ENCODE measurements at places on chromosomes 1 and 21. TPM values are rescaled to one million over a fixed set of nuclear protein-coding genes. Genes with fewer than 3 reads are reported as not detected.

GRCh38 chr1:64343105-64343822, 126.7 kb upstream of the CACHD1 start:
- no peaks in the 10 kb centered on the region for H3K36me3 ChIP-seq
- no peaks in the 10 kb centered on the region for H3K27me3 ChIP-seq

GRCh38 chr1:216210081-216210480, 213.2 kb downstream of the USH2A start:
- DNase-seq: no peak
- no peaks in the 10 kb centered on the region for H3K27me3 ChIP-seq
- no peak overlapping the region for H3K27ac ChIP-seq
- no peaks in the 10 kb centered on the region for H3K4me1 ChIP-seq

DNA sequence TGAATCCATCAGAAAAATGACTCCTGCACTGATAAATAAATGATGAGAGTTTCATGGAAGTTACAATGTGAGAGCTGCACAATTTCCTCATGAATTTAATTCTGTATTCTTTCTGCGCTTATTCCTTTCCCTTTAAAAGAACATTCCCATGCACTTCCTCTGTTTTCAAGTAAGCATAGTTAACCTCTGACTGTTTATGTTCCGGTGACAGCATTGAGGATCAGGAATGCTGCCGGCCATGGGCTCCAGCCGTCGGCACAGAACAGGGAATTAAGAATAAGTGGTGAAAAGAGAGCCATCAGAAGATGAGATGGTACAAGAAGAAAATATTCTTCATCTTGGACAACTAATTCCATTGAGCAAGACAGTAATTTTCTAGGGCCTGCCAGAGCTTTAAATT, 65.3 kb downstream of the SUSD4 start:
- no peaks in the 10 kb centered on the region for H3K4me1 ChIP-seq
- no peaks in the 10 kb centered on the region for H3K36me3 ChIP-seq
- no peaks in the 10 kb centered on the region for H3K27me3 ChIP-seq
- no peak for DNase-seq
- no peak overlapping the region for H3K4me3 ChIP-seq
- no peak overlapping the region for H3K27ac ChIP-seq

DNA sequence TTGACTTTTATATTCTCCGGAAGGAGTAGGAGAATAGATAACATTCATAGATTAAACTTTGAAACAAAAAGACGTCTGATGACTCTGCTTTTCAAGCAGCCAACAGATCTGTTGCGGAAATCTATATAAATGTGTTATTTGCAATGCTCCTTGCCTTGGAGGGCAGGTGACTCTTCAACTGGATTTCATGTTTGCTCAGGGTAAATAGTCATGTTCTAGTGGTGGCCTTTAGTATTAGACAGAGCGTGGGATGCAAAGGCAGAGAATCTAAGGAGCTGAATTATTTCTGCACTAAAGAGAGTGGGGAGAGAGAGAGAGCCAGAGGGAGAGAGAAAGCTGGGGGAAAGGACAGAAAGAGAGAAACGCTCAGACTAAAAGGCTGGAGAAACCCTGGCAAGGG, 454.3 kb downstream of the AJAP1 start:
- peaks cover 3% of the 10 kb centered on the region for H3K4me1 ChIP-seq
- DNase-seq: no peak
- no peaks in the 10 kb centered on the region for H3K36me3 ChIP-seq
- H3K27ac ChIP-seq: no peak overlapping the region
- no peak overlapping the region for H3K4me3 ChIP-seq
- H3K27me3 ChIP-seq: no peaks in the 10 kb centered on the region

- H3K27me3 ChIP-seq: no peaks in the 10 kb centered on the region
- H3K4me1 ChIP-seq: peaks cover 5% of the 10 kb centered on the region
- no peak overlapping the region for H3K27ac ChIP-seq
- H3K4me3 ChIP-seq: no peak overlapping the region
- DNase-seq: no peak
Measured at GRCh38 chr1:230153641-230154296, 86.7 kb downstream of the GALNT2 start.

DNA sequence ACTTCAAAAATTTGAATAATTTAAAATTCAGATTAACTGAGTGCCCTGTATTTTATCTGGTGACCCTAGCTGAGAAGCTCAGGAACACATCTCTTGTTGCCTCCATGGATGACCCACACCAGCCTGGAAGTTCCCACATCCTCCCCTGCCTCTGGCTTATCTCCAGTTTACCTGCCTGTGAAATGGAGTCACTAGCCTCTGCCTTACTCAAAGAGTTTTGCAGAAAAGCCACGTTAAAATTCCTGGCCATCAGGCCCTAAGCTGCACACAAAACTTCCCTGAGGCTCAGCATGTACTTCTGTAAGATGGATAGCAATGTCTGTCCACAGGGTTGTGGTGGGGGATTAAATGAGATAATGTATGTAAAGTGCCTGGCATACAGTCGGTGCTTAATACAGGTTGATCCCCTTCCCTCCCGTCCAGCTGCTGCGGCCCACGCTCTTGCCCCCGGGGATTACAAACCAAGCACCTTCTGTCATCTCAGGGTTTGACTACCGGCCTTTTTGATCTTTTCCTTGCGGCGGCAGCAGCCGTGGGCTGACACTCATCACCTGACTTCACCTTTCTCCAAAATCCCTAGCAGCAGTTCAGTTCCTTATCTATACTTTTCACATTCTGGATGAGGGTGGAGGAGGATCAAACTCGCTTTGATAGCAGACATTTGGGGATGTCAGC, 136.5 kb downstream of the CSMD2 start:
- no peaks in the 10 kb centered on the region for H3K36me3 ChIP-seq
- H3K4me3 ChIP-seq: no peak overlapping the region
- no peak for DNase-seq
- H3K4me1 ChIP-seq: no peaks in the 10 kb centered on the region
- no peak overlapping the region for H3K27ac ChIP-seq
- no peaks in the 10 kb centered on the region for H3K27me3 ChIP-seq

DNA sequence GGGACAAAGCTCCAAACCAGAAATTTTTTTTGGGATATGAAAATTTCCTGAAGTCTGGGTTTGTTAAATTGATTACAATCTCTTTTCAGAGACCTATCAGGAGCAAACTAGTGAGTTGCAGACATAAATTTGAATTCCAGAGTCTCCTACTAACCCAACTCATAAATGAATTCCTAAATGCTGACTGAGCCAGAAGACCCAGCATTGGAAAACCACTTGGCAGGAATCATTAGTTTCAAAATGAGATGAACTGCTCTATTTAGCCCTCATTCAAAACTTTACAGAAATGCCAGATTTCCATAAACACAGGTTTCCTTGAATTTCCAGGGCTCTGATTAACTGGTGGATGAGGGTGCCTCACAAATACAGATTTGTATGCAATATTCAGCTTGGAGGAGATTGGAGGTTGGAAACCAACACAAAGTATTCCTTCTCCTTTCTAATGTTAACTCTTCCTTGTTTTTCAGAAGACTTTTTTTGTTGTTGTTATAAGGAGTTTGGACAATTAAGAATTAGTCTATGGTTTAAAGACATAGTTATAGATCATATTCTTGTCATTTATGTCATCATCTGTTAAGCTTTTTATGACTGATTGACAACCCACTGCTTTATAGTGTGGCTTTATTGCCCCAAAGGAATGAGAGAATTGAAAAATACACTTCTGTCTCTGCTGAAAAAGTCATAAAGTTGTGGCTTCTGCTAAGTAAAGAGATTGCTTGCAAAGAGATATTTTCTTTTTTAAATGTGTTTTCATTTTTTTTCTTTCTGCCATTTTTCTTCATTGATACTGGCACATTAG, 222.8 kb downstream of the HLX start:
- H3K4me3 ChIP-seq: no peak overlapping the region
- H3K36me3 ChIP-seq: no peaks in the 10 kb centered on the region
- no peaks in the 10 kb centered on the region for H3K27me3 ChIP-seq
- no peak for DNase-seq

DNA sequence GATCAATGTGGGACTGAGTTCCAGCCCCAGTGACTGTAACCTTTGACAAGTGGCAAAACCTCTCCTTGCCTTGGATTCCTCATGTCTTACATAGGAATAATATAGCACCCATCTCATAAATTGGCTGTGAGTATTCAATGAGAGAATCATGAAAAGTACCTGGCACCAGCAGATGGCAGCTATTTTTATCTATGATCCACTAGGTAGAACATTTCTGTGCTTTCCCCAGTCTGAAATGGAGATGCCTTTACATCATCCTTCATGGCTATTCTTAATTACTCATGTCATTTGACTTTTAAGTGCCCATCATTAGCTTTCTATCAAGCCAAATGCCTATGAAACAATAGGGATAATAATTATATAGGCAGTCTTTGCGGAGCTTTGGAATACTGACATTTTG, 130.1 kb downstream of the TGFB2 start:
- DNase-seq: no peak
- no peaks in the 10 kb centered on the region for H3K4me1 ChIP-seq
- H3K36me3 ChIP-seq: no peaks in the 10 kb centered on the region
- no peak overlapping the region for H3K27ac ChIP-seq

- H3K27me3 ChIP-seq: no peaks in the 10 kb centered on the region
- no peaks in the 10 kb centered on the region for H3K4me1 ChIP-seq
- DNase-seq: no peak
- no peak overlapping the region for H3K27ac ChIP-seq
Measured at GRCh38 chr1:31881688-31882000, 56.5 kb downstream of the PTP4A2 start.

DNA sequence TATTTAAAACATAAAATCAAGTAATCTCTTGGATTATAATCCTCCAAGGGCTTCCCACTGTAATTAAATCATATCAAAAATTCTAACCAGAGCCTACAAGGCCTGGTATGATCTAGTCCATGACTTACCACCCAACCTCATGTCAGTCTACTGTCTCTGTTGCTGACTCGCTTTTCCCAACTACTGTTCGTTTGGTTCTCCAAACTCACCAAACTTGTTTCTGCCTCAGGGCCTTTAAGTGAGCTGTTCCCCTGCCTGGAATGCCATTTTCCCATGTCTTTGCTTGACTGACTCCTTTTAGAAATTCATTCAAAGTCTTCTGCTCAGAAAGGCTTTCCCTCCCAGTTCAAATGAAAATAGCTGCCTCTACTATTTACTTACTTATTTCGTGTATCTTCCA, 95.9 kb downstream of the ZC3H11B start:
- no peak for DNase-seq
- H3K36me3 ChIP-seq: no peaks in the 10 kb centered on the region
- H3K4me3 ChIP-seq: no peak overlapping the region
- no peak overlapping the region for H3K27ac ChIP-seq
- no peaks in the 10 kb centered on the region for H3K4me1 ChIP-seq

DNA sequence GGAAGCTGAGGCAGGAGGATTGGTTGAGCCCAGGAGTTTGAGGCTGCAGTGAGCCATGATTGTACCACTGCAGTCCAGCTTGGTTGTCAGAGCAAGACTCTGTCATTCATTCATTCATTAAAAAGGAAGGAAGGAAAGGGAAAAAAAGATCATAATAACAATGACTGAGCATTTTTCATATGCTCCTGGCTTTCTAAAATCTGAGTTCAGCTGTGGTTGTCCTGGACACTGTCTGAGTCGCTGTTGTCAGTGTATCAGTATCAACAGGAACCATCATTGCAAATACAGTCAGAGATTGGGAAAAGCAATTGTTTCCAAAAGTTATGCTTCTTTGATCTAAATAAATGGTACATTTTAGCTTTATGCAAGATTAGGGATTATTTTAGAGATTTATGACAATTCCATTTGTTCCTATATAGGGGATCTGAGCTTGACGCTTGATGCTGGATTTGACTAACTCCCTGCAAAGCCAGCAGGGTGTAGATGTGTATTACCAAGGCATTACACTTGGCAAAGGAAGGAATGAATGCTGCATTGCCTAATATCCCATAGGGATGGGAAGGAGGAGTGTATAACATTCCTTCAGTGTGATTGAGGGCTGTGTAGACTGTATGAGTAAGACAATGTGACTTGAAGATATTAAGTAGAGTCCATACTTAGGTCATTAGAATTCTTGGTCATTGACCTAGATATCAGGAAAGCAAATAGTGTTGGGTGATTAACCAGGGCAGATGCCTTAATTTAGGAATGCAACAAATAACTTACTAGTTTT, 100.2 kb downstream of the DISP1 start:
- no peak overlapping the region for H3K27ac ChIP-seq
- no peaks in the 10 kb centered on the region for H3K36me3 ChIP-seq
- H3K4me1 ChIP-seq: no peaks in the 10 kb centered on the region
- no peak for DNase-seq
- no peaks in the 10 kb centered on the region for H3K27me3 ChIP-seq
- H3K4me3 ChIP-seq: no peak overlapping the region

GRCh38 chr1:14439015-14439414, 159.5 kb upstream of the KAZN start:
- no peak overlapping the region for H3K4me3 ChIP-seq
- DNase-seq: no peak
- no peak overlapping the region for H3K27ac ChIP-seq
- no peaks in the 10 kb centered on the region for H3K27me3 ChIP-seq
- no peaks in the 10 kb centered on the region for H3K4me1 ChIP-seq

GRCh38 chr1:92424381-92424780, 62.3 kb downstream of the GFI1 start:
- DNase-seq: no peak
- H3K27ac ChIP-seq: no peak overlapping the region
- H3K4me1 ChIP-seq: peaks cover 3% of the 10 kb centered on the region
- no peaks in the 10 kb centered on the region for H3K36me3 ChIP-seq
- no peaks in the 10 kb centered on the region for H3K27me3 ChIP-seq

- H3K27ac ChIP-seq: no peak overlapping the region
- DNase-seq: no peak
- no peaks in the 10 kb centered on the region for H3K4me1 ChIP-seq
Measured at GRCh38 chr1:53541761-53542550, 82.8 kb downstream of the DMRTB1 start.

GRCh38 chr1:236543065-236543669, 19.4 kb downstream of the LGALS8 start:
- no peaks in the 10 kb centered on the region for H3K27me3 ChIP-seq
- no peak overlapping the region for H3K4me3 ChIP-seq
- peaks cover 31% of the 10 kb centered on the region for H3K36me3 ChIP-seq
- no peaks in the 10 kb centered on the region for H3K4me1 ChIP-seq
- no peak for DNase-seq
- 0 out of 2 replicates have a peak overlapping the region, but pooled peaks have one; percentile 29 for H3K27ac ChIP-seq

Gene EVA1B
- 10.3 TPM for total RNA-seq

Gene C4BPB
- not detected for total RNA-seq

Gene DOCK7
- total RNA-seq: 28.7 TPM
